RWPE2 (cell line): ENCODE measurements at places on chromosomes 7 and 10.

DNA sequence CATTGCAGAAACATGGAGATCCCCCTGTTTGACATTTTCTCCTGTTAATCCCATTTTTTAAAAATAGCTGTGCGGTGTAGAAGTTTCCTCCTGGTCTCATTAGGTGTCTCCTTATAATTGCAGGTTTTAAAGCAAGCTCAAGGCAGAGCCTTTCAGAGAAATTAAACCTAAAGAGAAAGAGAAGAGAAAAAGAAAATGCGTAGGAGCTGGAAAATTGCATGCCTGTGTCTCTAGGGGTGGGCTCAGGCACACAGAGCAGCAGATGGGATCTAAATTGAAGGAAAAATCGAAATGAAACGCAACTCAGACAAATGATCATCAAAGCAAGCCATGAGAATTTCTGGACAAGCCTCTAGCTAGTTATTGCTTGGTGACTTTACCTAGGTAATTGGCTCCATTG lies 40.1 kb downstream of the GPR26 start:
- DNase-seq: no peak
- H3K4me3 ChIP-seq: no peak overlapping the region
- no peak overlapping the region for H3K27ac ChIP-seq
- peaks cover 14% of the 10 kb centered on the region for H3K27me3 ChIP-seq
- no peaks in the 10 kb centered on the region for H3K4me1 ChIP-seq

DNA sequence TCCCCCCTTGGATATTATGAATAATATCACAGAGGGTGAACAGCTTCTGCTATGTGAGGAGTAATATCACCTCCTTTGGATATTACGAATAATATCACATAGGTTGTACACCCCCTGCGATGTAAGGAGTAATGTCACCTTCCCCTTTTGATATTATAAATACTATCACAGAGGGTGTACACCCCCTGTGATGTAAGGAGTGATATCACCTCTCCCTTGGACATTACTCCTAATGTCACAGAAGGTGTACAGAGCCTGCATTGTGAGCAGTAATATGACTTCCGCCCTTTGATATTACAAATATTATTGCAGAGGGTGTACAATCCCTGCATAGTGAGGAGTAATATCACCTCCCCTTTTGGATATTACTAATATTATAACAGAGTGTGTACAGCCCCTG lies 9.2 kb upstream of the TMEM225B start:
- H3K27ac ChIP-seq: no peak overlapping the region
- no peaks in the 10 kb centered on the region for H3K36me3 ChIP-seq
- H3K4me3 ChIP-seq: no peak overlapping the region
- H3K4me1 ChIP-seq: no peaks in the 10 kb centered on the region
- DNase-seq: no peak

DNA sequence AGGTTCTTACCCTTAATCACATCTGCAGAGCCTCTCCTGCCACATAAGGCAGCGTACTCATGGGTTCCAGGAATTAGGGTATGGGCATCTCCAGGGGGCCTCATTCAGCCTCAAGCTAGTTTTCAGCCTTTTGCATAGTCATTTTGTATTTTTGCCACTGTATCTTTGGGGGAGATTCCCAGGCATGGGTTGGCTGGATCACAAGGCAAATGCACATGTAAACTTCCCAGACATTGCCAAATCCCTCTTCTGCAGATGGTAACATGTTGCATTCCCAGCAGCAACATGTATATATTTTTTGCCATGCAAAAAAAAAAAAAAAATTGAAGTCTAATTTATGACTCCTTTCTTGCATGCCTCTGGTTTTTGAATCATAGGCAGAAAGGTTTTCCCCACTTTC lies 595.4 kb upstream of the FOXK1 start:
- H3K4me1 ChIP-seq: no peaks in the 10 kb centered on the region
- H3K27ac ChIP-seq: no peak overlapping the region
- no peaks in the 10 kb centered on the region for H3K36me3 ChIP-seq

DNA sequence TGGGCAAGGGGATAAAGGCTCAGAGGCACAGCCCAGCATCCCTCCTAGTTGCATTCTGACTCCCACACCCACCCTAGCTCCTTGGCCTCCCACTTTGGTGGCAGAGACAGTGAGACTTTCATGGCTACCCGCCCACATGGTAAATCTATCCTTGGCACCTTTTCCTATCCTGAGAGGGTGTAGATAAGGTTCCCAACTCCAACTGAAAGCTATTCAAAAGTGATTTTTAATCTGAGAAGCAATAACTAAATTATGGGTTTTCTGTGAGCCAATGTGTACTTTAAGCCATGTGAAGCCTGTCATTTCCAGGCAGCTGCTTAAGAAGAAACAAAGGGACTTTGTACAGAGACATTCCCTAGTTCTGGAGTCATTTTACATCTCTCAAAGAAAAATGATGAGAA lies 9.1 kb downstream of the LAMB1 start:
- H3K36me3 ChIP-seq: peaks cover 94% of the 10 kb centered on the region
- H3K4me3 ChIP-seq: no peak overlapping the region
- peak overlapping the region; percentile 99 for H3K27ac ChIP-seq
- DNase-seq: no peak
- peaks cover 46% of the 10 kb centered on the region for H3K4me1 ChIP-seq

DNA sequence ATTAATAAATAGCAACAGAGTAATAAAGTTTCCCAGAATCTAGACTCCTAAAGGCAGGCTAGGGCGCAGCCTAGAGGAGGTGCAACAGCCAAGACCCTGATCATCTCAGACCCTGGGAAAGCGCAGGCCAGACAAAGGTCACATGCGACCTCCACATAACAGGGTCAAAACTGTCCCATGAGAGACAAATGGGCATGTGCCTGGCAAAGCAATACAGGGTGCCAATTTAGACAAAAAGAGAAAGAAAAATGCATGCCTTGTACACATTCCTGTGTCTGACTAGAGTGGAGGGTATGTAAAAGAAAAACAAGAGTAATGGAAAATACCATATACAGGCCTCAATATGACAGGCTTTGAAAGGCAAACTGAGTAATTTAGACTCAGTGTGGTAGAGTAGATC lies 22.2 kb downstream of the MPP7 start:
- no peaks in the 10 kb centered on the region for H3K27me3 ChIP-seq
- no peak for DNase-seq
- H3K27ac ChIP-seq: no peak overlapping the region
- no peaks in the 10 kb centered on the region for H3K36me3 ChIP-seq
- no peak overlapping the region for H3K4me3 ChIP-seq

DNA sequence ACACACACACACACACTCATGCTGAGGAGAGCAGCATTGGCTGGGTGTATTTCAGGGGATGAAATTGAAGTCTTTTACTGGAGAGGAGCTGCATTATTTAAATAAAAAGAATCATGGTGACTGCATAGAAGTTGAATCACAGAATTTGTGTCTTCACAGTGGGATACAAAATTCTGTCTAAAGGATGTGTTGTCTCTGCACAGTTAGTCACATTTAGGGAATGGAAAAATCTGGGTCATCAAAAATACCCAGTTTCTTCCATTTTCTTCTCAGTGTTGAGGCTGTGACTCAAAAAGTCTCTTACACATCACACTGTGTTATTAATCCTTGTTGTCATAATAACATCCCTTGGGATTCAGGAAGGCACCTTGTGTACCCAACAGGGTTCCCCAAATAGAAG lies 10.9 kb downstream of the PAPSS2 start:
- DNase-seq: no peak
- H3K4me1 ChIP-seq: peaks cover 10% of the 10 kb centered on the region
- H3K36me3 ChIP-seq: no peaks in the 10 kb centered on the region
- no peak overlapping the region for H3K27ac ChIP-seq

GRCh38 chr10:123150271-123150985 lies 2.5 kb downstream of the HMX2 start:
- no peak for DNase-seq
- no peak overlapping the region for H3K4me3 ChIP-seq
- no peak overlapping the region for H3K27ac ChIP-seq
- H3K27me3 ChIP-seq: peaks cover 73% of the 10 kb centered on the region
- no peaks in the 10 kb centered on the region for H3K4me1 ChIP-seq

DNA sequence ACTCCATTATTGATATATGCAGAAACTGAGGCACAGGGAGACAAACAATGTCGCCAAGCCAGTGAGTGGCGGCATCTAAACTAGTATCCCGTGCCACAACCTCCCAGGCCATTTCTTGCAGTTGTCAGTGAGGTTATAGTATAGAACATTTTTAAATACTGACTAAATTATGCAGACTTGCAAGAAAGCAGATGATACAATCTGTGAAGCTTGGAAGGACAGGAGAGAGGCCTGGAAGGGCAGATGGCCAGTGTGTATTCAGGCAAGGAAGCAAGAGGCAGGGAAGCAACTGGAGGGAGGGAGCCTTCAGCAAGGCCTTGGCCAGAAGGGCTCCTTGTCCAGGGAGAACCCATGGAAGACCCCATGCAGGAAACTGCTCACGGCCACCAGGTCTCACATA lies 110.3 kb upstream of the APBB1IP start:
- no peak for DNase-seq
- H3K27me3 ChIP-seq: peaks cover 3% of the 10 kb centered on the region
- no peaks in the 10 kb centered on the region for H3K36me3 ChIP-seq
- no peak overlapping the region for H3K27ac ChIP-seq
- H3K4me3 ChIP-seq: no peak overlapping the region
- no peaks in the 10 kb centered on the region for H3K4me1 ChIP-seq

DNA sequence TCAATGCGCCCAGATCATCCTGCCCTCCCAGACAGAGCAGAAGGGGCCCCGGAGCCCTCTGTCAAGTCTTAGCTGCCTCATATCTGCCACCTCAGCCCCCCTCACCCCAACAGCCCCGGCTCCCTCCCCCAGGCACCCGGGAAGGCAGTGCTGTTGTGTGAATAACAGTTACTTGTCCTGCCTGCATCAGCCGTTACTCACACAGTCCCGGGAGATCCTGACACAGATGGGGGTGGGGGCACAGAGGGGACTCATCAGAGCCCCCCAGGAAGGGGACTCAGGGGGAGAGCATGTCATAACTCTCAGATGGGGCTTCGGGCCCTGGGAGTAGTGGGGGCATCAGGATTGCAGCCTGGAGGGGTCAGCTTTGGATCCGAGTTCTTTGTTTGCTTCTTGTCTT lies 12.4 kb upstream of the SERPINE1 start:
- peak overlapping the region; percentile 89 for H3K27ac ChIP-seq
- H3K4me3 ChIP-seq: no peak overlapping the region
- no peak for DNase-seq
- H3K4me1 ChIP-seq: peaks cover 12% of the 10 kb centered on the region

DNA sequence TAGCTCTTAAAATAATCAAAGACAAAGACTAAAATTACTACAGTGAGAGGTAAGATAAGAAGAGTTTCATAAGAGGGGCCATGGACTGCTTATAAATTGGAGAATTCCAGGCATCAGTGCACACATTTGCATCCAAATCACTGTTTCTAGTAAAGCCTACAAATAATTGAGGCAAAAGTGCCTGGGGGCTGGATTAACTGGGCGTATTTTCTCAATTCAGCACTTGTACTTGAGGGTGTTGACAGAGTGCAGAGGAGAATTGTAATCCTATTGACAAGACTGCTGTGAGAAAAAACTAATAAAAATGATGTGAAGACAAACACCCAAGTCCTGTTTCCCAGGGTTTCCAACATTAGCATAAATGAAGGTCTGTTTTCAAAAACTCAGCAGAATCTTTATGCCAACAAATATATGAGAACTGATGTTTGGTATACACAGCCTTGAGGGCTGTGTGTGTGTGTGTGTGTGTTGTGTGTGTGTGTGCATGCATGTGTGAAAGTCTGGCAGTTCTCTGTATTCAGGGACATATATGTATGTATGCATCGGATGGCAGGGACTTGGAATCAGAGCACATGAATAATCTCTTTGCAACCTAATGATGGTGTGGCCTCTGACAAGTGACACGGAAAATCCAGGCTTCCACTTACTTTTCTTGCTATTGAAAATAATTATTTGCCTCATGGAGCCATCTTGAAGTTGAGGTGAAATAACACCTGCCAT lies 182.1 kb upstream of the CDC14C start:
- H3K4me3 ChIP-seq: no peak overlapping the region
- H3K4me1 ChIP-seq: no peaks in the 10 kb centered on the region
- no peak overlapping the region for H3K27ac ChIP-seq
- no peaks in the 10 kb centered on the region for H3K36me3 ChIP-seq
- DNase-seq: no peak
